Keratinocyte (primary cell): ENCODE measurements at places on chromosomes 7 and 10.

- DNase-seq, result no peak
Observed at GRCh38 chr7:121079425-121080169, 91.1 kb downstream of the CPED1 start.

DNA sequence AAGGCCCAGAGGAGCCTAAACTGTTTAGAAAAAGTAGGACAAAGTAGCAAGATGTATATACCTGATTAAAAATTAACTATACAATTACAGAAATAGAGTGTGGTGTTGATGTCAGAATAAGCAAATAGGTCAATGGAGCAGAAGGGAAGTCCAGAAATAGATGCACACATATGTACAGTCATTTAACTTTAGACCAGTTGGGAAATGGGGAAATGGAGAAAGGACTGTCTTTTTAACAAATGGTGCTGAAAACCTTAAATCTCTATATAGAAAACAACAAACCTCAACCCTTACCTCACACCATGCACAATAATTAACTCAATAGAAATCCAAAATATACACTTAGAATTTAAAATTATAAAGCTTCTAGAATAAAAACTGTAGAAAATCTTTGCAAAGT is 72.2 kb downstream of the CH25H start:
- DNase-seq, result no peak

DNA sequence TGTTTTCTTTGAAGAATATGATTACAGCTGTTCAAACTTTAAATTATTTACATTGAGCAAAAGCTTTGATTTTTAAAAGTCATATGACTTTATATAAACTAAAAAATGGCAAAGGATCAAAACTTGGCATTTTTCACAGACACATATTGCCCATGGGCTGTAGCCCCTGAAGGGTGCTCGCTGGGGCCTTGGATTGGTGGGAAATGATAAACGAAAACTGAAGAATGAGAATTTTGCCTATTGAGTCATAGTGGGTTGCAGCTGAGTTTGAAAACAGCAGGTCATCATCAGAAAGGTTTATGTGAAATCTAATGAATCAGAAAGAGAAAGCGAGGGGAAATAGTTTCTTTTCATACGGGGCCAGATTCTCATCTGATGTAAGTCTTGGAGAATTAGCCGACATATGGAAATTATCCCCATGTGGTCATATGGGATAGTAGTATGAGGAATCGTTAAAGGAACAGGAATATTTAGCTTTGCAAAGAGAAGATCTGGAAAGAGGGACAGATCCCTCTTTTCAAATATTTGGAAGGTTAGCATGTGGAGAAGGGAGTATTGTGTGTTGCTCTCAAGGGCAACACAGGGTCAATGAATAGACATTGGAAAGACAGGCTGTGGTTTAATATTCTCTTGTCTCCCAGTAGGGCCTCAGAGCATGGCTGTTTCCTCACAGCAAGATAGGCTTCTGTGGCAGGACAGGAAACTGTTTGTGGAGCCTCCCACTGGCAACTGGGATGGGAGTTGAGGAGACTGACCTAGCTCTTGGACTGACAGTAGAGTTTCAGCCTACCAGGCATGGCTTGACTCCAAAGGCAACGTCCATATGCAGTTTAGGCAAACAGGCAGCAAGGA is 119.0 kb downstream of the FZD1 start:
- no peak for DNase-seq

DNA sequence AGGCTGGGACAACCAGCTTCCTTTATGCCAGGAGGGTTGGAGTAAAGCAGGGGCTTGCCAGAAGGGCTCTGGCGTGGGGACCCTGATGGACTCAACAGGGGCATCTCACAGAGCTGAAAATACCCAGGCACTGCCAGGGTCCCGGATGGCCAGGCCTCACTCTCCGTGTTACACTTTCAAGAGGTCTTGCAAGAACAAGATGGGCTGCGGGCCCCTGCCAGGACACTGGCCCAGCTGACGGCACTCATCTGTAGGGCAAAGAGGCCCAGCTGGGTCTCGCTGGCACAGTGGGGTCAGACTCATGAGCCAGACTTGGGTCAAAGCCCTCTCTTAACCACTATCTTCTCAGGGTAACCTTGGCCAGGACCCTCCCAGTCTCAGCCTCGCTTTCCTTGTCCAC is 90.9 kb downstream of the FAM53B start:
- DNase-seq, result no peak

GRCh38 chr10:101089520-101090299 is 27.9 kb downstream of the KAZALD1 start:
- no peak for DNase-seq

GRCh38 chr10:97482381-97482780 is 15.8 kb downstream of the MMS19 start:
- no peak for DNase-seq

DNA sequence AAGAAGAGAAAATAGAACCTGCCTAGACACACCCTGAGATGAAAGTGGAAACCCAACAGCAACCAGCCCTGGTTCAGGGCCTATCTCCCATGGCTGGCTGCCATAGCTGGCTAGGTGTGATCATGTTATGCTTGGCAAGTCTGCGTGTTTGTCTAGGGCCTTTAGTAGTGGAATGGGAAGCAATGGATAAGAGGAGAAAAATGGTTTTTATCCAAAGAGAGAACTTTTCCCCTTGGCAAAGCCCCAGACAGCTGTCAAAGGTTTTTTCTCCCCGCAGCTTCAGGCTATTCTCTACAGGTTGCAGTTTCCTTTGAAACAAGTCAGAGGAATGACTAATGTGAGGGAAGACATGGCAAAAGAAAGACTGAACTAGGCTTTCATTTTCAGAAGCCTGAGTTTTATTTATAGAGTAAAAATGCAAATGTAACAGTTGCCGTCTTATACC is 161.5 kb downstream of the SEMA3D start:
- DNase-seq, result no peak
